ENCODE measurements at places on chromosomes 5 and 9. TPM values are rescaled to one million over a fixed set of nuclear protein-coding genes. Genes with fewer than 3 reads are reported as not detected.

- no peak for DNase-seq
Observed at GRCh38 chr9:97243606-97244005, 63.9 kb upstream of the CCDC180 start.

DNA sequence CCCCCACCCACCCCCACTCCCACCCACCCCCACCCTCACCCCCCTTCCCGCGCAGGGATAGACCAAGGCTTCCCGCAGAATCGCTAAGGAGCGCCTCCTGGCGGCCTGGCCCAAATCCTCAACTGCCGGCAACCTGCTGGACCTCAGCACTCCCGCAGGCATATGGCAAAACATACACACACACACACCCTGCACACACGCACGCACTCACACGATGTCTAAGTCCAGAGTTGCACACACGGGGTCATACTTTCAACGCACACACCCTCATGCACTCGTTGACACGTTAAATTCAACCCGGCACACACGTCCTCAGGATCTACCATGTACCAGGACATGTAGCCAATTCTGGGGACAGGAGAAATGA lies 1.7 kb downstream of the CPLX2 start:
- no peak for DNase-seq

- no peak for DNase-seq
Observed at GRCh38 chr5:125829349-125829748, 593.9 kb upstream of the GRAMD2B start.

DNA sequence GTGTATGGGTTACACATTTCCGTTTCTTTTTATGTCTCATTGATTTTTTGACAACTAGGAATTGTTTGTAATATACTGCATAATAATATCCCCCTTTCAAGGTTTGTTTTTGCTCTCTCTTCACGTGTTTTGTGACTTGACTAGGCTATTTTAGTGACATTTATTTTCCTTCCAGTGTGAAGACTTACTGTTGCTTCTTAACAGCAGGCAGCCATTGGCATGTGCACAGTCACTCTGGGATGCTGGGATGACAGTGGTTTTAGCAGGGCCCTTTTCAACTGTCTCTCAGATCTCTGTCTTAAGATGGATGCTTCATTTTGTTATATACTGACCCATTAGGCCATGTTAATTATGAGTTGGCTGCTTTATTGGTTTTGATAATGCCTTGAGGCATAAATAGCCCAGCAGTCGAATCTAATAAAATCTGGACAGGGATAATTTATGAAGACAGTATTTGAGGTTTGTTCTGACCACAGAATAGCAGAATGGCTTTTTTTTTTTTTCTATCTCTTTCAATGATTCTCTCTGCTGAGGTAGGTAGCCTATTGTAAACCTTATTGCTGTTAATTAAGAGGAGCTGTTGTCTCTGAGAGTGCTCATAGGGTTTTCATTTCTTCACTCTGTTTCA lies 536.0 kb downstream of the GABRG2 start:
- DNase-seq, result no peak

- DNase-seq, result no peak
Observed at GRCh38 chr5:145981589-145982571, 45.5 kb downstream of the SH3RF2 start.

DNA sequence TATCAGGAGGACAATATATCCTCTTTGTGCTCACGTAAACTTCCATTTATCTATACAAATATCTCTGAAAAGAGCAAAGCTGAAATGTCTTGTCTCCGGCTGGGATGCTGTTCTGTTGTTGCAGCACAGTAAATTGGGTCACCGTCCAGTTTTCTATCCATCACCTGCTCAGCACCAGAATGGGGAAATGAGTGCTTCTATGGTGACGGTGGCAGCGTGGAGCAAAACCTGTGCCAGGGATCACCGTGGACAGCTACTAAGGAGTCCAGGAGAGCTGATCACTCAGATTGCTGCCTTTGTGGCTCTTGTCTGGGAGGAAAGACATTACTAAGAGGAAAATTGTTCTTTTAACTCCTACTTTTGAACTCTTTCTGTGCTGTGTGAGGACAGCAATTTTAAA lies 531.6 kb downstream of the PSAT1 start:
- no peak for DNase-seq

DNA sequence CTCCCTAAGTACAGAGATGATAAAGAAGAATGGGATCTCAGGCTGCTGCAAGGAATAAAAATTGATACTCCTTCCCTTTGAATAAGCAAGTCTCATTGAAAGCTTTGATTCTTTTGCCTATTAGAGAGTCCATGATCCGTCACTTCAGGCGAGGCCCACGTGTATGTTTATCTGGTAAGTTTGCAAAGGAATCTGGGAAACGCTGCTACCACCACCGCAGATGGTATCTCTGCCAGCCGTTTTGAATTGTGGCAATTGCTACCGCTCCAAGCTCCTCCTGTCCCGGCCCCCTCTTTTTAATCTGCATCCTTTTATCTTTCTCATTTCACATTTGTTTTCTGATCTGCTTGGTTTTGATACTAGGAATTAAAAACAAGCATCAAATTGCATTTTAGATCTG lies 42.9 kb upstream of the GRIA1 start:
- DNase-seq, result no peak

GRCh38 chr5:58871648-58872242 lies 288.9 kb downstream of the RAB3C start:
- DNase-seq, result no peak

DNA sequence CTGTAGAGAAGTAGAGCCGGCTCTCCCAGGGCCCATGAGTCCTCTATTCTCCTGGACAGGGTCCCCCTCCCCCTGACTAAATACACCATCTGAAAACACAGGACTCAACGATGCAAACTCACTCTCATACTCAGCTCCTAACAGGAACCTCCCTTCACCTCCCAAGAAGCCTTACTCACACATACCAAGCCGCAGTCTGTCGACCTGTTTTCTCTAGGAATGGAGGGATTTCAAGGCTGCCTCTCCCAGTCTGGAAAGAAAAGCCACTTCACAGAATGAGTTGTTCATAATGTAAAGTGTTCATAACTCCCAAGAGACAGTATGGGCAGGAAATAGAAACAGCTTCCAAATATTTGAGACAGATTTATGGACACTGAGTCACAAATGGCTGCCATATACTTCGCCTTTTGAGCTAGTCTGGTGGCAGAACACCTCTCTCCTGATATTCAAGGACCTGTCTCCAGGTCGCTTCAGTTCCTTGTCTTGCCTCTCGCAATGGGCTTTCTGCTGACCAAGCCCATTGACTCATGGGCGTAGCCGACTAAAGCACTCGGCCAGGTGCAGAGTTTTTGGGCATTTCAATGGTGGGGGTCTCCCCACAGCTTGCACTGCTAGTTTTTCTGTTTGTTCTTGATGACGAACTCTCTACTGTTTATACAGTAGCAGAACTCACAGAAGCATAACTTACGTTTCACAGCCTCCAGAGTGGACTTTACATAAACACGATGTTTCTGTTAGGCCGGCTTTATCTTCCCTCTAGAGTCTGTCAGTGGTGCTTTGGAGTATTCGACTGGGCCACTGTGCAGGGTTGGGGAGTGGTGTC lies 25.0 kb upstream of the IL17B start:
- no peak for DNase-seq

GRCh38 chr5:54094706-54095105 lies 215.7 kb downstream of the ARL15 start:
- DNase-seq, result no peak

GRCh38 chr9:134040176-134040565 lies 14.9 kb downstream of the BRD3OS start:
- DNase-seq, result no peak

- DNase-seq, result no peak
Observed at GRCh38 chr5:17018871-17019270, 82.8 kb upstream of the MYO10 start.

- no peak for DNase-seq
Observed at GRCh38 chr9:113444736-113445135, 18.8 kb upstream of the RGS3 start.

DNA sequence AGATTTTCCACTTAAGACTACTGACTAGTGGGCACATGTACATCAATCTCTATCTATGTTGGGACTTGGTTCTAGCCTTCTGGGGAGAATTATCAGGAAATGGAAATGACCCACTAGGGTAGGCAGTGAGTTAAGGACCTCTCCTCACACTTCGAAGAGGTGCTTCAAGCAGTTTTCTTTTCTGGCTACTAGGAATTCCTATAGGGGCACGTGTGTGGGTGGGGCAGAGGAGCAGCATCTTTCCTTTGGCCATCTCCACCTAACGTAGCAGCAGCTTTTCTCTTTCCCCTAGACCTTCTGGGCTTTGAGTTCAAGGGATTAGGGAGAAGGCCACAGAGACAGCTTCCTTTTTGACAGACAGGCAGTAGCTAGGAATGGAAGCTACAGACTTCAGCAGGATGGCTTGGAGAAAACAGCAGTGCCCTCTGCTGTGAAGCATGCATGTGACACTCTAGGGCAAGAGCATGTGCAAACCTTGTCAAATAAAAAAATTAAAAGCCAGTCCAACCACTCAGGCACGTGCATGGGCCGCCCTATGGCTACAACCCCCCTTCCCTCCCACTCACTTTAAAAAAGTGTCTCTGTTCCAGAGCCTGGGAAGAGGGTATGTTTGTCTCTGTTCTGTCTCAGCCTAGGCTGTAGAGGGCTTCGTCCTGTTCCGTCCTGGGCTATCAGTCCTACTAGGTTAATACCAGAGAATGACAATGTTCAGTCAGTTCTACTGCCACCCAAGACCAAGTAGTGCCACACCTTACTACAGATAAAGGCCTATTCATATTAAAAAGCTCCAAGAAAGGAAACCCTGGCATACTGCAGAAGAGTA lies 8.7 kb upstream of the GFRA3 start:
- DNase-seq, result no peak

DNA sequence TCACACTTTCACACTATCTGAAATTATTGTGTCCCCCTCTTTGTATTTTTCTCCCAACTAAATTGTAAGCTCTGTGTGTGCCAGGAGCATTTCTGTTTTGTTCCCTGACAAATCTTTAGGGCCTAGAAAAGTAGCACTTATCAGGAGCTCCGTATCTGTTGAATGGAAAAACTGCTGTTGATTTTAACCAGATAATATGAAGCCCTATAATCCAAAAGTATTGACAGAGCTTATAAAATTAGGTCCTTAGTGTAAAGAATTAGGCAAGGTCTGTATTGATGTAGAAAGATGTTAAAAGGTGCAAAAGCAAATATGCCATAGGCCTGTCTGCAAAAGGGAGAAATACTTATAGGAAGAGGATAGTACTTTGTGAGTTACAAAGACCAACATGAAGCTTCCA lies 109.4 kb upstream of the ISL1 start:
- no peak for DNase-seq

DNA sequence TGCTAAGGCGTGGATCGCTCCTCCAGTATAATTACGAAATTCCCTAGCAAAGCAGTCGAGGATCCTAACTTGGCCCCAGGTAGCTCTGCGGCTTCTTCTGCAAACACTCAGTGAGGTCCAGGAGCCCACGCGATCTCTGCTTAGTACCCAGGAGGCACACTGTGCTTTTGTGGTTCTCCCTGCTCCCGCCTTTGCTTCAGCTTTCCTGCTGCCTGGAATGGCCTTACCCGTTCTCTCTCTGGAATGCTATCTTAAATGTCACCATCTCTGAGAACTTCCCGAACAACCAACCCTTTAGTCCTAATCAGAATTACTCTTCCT lies 639 bp downstream of the INVS start:
- DNase-seq, result no peak

C5orf58 gene
- polyA plus RNA-seq, result not detected

TPPP gene
- polyA plus RNA-seq, result 1.8 TPM

GABRB2 gene
- 0.06 TPM for polyA plus RNA-seq

TMEM171 gene
- polyA plus RNA-seq, result 0.48 TPM

FCN2 gene
- polyA plus RNA-seq, result 0.07 TPM

PDLIM7 gene
- 254 TPM for polyA plus RNA-seq

RGS7BP gene
- polyA plus RNA-seq, result 0.13 TPM
